ENCODE measurements at places on chromosomes 6 and 20.

DNA sequence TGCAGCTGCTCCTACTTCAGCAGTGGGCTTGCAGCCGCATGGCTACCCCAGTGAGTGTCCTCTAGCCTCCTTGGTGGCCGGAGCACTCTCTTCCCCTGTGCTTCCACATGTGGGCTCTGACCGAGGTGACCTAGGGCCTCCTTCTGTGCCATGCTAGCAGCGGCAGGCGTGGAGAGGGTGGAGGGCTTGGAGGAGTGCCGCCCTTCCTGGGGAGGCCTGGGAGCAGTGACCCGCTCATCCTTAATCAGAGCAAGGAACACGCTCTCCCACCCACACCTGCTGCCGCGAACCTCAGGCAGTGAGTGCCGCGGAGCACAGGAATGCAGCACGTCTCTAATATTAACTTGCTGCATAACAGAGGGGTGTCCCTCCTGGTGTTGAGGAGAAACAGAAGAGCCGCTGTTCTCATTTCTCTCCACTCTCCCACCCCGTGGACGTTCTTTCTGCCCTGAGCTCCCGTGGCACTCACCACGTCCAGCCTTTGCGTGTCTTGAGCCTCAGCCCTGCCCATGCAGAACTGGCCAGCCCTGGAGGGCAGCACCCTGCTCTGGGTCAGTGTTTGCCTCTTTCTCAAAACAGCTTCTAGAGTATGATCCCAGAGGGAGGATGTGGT, 31.9 kb downstream of the DUSP22 start:
- DNase-seq: no peak

- DNase-seq: no peak
Measured at GRCh38 chr20:11929947-11930346, 12.3 kb downstream of the BTBD3 start.

DNA sequence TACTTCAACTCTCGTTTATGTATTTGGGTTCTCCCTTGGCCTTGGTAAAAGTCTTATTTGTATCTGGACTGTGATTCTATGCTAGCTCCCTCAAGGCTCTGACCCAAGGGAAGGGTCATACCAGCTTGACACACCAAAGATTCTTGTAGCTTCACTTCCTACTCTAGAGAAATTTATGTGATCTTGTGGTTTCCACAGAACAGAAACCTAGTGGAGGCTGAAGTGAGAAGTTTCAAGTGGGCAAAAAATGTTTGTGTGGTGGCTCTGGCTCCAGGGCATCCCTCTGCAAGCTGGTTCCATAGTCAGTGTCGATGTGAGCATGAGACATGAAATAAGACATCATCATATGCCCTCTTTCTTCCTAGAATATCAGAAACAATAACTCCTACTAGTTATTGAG, 48.1 kb upstream of the TNFRSF21 start:
- DNase-seq: no peak

GRCh38 chr6:44966449-44967092, 361.6 kb upstream of the RUNX2 start:
- peak; percentile 51 for DNase-seq

DNA sequence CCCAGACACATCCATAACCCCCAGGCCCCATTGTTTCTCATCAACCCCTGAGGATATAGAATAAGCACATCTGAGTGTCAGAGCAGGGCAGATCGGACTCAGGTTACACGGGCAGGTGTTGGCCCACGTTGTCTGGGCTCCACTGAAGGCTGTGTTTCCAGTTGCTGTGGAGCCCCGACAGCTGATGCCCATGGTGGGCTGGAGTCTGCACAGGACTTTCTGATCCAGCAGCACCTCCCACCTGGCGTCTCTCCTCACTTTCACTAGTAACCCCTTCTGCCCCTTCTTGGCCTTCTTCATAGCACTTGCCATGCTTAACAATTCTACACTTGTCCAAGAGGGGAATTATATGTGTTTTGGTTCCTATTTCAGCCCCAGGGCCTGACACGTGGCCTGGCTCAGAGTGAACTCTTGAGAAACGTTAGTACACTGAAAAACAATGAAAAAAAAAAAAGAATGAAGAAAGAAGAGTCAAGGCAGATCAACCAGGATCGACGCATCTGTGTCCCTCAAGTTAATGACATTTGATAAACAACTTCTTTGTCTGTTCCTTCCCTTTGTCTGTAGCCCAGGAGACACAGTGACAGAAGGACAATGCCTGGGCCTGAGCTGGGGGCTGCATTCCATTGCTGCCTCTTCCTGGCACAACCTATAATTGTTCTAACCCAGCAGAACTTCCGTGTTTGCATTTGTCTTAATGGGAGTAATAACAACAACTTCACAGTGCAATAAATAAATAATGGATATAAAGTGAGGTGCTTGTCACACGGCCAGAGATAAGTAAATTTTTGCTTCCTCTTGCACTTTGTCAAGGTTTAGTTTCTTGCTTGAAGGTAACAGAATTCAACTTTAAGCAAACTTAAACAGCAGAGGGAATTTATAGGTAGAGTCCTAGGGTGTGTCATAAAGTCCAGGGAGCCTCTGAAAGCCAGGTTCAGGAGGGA, 224.2 kb upstream of the SSTR4 start:
- no peak for DNase-seq

DNA sequence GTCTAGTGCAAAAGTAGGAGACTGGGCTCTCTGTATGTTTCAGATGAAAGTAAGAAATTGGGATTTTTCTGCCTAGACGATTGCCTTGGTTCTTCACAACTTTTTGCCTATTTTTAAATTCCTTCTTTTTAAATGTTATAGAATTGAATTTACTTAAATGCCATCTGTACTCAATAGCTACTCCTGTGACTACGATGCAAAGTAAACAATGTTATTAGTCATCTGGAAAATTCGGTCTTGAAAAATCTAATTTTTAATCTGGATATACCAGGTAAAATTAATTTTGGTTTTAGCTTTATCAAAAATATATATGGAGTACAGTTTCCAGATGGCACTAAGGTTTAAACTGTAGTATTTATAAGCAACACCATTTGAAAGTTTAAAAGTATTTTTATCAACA, 472.2 kb downstream of the UTRN start:
- DNase-seq: no peak

Measured in fibroblast of skin of left quadriceps (primary cell).